ENCODE measurements at places on chromosomes 11 and 22.

- DNase-seq, result no peak
Observed at GRCh38 chr11:127052404-127052803, 51.8 kb upstream of the KIRREL3 start.

DNA sequence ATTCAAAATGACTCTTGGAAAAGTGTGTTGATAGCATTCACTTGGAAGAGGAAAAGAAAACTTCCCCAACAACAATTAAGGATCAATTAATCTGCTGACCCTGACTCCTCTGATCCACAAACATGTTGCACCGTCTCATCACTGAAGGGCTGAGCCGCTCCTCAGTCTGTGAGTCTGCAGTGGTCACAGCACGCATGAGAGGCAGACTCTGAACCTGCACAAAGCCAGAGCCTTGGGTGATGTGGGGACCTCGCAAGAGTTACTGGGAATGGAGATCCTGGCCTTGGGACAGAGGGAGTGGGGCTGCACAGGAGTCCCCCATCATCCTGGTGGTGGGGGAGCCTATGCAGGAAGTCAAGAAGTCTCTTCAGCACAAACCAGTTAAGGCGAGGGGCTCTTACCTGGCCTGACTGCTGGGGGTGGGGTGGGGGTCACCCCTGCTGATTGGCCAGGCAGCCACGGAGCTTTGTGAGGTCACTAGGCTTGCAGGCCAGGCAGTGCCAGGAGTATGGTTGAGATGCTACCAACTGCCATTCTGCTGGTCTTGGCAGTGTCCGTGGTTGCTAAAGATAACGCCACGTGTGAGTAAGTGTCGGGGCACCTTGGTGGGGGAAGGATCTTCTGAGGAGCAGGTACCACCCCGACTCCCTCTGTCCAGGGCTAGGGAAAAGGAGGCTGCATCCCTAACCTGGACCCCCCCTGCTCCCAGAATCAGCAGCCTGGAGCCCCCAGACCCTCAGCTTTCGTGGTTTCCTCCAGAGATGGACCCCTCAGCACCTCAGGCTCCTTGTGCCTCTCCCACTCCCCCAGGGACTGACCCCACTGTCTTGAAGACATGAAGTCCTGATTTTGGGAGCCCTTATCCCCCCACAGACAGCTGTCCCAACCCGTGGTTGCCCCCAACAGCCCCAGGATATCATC, at the start of gene ACR:
Gene ACR (plus strand): TSS at position 477 of the 921 bp plus-strand sequence. CDS start 32 bp downstream, at position 509.
- no peak for DNase-seq

DNA sequence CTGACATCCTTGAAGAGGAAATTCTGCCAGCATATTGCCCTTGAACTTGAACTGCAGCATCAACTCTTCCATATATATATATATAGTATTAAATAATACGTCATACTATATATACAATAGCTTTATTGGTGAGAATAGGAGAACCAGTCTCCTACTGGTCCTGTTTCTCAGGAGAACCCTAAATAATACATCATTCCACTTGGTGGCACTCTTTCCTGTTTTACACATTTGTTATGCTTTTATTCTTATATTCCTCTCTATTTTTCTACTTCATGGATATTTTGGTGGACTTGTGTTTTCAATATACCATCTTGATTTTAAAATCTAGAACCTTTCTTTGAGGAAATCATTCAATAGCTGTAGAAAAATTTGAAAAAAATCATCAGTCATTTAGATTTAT, 193.3 kb downstream of the TRPC6 start:
- no peak for DNase-seq

GRCh38 chr22:49737101-49737551, 90.5 kb downstream of the BRD1 start:
- DNase-seq, result no peak

GRCh38 chr11:72209101-72209500, 7.5 kb upstream of the FOLR2 start:
- no peak for DNase-seq

- DNase-seq, result no peak
Observed at GRCh38 chr11:120863359-120863758, 160.5 kb upstream of the TBCEL start.

- DNase-seq, result no peak
Observed at GRCh38 chr22:20019661-20020532, 1.0 kb upstream of the TANGO2 start.

GRCh38 chr22:43819421-43819921, 7.4 kb upstream of the EFCAB6 start:
- no peak for DNase-seq

DNA sequence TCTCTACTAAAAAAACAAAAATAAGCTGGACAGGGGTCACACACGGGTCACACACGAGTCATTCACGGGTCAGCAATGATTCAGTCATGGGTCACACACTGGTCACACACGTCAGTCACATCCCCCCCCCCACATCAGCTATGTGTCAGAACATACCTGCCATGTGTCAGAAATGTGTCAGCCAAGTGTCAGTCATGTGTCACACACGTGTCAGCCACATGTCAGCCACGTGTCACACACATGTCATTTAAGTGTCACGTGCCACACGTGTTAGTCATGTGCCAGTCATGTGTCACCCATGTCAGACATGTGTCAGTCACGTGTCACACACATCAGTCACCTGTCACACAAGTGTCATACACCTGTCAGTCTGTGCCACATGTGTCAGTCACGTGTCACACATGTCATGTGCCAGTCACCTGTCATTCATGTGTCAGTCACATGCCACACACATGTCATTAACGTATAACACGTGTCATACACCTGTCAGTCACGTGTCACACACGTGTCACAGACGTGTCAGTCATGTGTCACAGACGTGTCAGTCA, 28.7 kb upstream of the MMP20 start:
- DNase-seq, result no peak

DNA sequence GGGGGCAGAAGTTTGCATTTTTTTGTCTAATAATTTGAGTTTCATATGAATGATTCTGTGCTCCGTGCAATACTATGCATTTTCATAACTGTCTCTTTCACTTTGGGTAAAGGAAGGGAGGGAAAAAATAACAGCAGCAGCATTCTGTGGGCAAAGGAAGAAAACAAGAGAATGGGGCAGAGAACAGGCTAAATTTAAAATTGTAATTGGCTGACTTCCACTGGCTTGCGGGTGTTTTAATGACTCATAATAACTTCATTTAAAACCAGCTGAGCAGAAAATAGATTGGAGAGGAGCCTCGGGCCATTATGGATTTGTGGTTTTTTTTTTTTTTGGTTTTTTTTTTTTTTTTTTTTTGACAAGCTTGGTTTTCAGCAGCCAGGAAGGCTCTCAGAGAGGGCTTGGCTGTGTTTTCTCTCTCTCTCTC, 107.4 kb downstream of the ZBTB16 start:
- no peak for DNase-seq

- DNase-seq, result no peak
Observed at GRCh38 chr22:33597274-33597985, 322.8 kb downstream of the LARGE1 start.

- DNase-seq, result no peak
Observed at GRCh38 chr11:63889344-63889743, 27.6 kb downstream of the RCOR2 start.

DNA sequence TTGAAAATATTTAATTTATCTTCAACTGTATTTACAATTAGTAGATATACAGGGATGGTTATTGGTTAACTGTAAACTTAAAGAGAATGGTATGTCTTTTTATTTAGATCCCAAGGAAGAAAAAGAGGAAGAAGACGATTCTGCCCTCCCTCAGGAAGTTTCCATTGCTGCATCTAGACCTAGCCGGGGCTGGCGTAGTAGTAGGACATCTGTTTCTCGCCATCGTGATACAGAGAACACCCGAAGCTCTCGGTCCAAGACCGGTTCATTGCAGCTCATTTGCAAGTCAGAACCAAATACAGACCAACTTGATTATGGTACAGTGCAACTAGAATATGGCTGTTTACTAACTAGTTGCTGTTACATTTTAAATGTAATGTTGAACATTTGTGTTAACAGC, 12.7 kb upstream of the CNTF start:
- DNase-seq, result no peak

DNA sequence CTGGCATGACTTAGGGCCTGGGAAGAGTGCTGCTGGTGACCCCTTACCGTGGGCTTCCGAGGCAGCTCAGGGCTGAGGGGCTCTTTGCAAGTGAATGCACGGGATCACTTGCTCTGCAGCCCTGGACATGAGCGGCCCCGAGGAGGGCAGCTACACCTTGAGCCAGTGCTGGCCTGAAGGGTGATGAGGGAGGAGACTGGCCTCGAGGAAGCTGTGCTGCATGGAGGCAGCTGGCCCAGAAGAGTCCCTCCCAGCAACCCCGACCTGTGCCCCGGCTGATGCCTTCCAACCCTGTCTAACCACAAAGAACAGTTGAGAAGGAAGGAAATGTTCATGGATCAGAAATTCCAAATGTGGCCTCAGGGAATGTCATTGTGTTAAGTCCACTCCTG, 45.2 kb downstream of the TBX1 start:
- no peak for DNase-seq

DNA sequence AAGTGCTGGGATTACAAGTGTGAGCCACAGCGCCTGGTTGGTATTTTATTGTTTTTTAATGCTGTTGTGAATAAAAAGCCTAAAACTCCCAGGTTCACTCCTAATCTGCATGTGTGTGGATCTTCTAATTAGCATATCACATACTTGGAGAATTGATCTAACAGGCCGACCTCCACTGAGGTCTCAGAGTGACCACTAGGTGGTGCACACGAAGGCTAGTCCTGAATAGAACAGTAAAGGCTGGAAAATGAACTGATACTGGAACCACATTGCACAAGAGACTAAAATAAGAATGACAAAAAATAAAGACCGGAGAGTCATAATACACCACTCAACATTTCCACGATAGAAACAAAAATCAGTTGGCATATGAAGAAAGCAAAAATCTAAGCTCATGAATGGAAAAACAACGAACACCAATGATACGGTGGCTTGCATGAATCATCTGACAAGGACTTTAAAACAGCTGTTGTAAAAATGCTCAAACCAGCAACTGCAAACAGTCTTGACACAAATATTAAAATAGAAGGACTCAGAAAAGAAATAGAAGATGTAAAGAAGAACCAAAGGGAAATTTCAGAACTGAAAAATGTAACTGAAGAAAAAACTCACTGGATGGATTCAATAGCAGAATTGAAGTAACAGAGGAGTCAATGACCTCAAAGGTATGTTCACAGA, 19.2 kb downstream of the PIM3 start:
- DNase-seq, result no peak

GRCh38 chr11:123040111-123040432, 21.9 kb downstream of the HSPA8 start:
- DNase-seq, result no peak

- no peak for DNase-seq
Observed at GRCh38 chr11:130790689-130791088, 125.6 kb downstream of the SNX19 start.

DNA sequence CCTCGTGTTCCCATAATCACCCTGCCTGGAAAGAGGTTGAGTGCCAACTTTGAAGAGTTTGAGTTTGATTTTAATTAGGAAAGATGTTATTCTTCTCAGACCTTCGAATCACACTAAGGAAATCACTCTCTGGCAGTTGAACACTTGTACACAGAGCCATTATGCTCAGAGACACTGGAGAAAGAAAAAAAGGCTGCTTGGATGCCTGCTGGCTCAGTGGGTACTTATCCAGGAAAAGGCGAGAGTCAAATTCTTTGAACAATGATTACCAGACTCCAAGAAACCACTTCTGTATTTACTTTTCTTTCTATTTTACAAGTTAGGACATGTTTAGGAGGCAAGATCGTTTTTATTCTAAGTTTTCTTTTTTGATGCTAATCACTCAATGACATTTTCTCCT, 438.5 kb upstream of the FAT3 start:
- DNase-seq, result no peak

DNA sequence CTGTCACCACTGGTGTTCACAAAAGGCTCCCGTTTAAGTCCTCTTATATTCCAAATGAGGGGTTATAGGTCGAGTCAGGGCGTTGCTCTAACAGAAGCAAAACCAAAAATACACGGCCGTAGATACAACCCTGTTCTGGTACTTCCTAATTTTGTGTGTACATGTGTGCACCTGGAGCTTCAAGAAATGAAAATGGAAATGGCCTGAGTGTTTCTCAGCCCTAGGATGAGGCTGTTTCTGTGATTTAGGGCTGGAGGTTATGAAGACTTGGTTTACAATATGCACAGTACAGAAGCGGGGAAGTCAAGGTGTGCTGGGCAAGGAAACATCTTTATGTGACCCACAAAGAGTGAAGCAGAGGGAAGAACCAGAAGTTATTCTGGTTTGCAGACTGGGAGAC, 110.4 kb upstream of the OR4B1 start:
- no peak for DNase-seq

DNA sequence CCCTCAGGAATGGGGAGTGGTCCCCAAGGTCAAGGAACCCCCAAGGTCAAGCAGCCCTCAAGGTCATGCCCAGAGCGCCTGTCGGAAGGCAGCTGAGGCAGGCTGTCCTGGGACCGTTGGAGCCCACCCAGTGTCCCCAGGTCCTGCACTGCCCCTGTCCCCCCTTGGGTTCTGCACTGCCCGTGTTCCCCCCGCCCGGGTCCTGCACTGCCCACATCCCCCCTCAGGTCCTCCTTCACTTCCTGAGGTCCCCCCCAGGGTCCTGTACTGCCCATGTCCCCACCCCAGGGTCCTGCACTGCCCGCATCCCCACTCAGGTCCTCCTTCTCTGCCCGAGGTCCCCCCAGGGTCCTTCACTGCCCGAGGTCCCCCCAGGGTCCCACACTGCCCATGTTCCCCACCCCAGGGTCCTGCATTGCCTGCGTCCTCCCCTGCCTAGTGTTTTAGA, 1073.0 kb downstream of the BRD1 start:
- DNase-seq, result no peak

- DNase-seq, result peak; percentile 29
Observed at GRCh38 chr22:49582181-49582580, 245.5 kb downstream of the BRD1 start.
